ENCODE measurements at places on chromosomes 16 and 17. TPM values are rescaled to one million over a fixed set of nuclear protein-coding genes. Genes with fewer than 3 reads are reported as not detected.

GRCh38 chr17:77734371-77735080, 224.0 kb upstream of the TNRC6C start:
- peak; percentile 98 for DNase-seq

DNA sequence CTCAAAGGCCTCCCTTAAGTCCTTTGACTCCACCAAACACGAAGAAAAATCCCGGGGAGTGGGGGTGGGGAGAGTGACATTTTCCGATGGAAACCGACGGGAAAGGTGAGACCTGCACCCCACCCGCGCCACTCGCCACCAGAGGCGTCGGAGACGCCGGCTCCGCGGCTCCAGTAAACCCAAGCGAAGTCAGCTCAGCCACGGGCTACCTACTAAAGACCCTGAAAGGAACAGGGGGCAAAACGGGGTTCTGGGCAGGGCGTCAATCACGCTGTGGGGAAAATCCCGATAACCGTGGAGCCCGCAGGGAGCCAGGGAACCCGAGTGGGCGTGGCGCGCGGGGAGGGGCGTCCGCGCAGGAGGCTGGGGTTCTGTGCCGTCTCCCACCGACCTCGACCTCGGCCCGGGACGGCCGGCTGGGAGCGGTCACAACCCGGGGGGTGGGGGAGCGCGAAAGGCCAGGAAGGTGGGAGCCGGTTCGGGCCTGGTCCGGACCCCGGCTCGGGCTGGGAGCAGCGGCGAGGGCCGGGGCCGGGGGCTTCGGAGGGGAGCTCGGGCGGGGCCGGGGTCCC, 565 bp downstream of the WDR45B start:
- peak; percentile 20 for DNase-seq

- DNase-seq = peak; percentile 59
Measured at GRCh38 chr16:86432691-86433090, 77.6 kb upstream of the FOXF1 start.

DNA sequence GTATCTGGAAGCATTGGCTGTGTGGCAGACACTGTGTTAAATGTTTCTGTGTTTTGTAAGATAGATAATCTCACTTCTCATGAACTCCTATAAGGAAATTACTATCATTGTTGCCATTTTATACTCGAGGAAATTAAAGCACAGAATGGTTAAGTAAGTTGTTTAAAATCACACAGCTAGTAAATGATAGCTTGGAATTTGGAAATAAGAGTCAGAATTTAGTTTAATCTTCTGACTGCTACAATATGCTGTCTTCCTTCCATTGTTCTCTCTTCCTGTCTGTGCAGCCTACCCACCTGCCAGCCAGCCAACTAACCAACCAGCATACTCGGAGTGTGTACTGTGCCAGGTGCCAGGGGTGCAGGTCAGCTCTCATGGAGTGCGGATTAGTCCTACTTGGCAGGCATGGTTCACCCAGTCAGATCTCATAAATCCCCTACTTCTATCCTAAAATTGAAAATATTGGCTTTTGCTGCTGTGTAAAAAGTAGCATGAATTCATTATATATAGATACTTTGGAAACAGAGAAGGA, 79.9 kb upstream of the LGALS9 start:
- no peak for DNase-seq

GRCh38 chr16:46583036-46583435, 38.1 kb downstream of the SHCBP1 start:
- no peak for DNase-seq

GRCh38 chr17:39349246-39349645, 52.2 kb downstream of the FBXL20 start:
- no peak for DNase-seq

DNA sequence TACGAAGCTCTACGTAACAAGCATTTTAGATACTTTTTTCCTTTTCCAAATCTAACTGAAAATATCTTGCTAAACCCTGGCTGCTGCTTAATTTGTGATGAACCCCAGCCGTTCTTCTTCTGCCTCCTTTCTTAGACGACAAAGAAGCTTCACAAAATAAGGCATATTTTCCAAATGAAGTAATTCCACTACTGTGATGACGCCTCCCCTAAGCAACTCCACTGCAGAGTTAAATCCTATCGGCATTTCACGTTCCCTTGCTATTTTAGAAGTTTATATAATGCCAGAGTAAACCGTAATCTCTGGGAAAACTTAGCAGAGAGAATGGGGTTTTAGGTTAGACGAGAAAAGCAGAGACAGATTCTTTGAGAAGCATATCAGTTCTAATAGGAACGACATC, 683.1 kb upstream of the SALL1 start:
- DNase-seq = no peak

DNA sequence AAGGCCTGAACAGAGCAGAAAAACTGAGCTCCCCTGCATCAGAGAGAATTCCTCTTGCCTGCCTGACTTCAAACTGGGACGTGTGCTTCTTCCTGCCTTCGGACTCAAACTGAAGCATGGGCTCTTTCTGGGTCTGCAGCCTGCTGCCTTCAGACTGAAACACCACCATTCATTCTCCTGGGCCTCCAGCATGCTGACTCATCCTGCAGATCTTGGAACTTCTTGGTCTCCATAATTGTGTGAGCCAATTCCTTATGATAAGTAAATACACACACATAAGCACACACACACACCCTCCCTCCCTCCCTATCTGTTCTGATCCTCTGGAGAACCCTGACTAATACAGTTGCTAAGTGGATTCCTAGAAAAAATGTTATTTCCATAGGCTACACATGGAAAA, 874.3 kb upstream of the EEF2KMT start:
- DNase-seq = no peak

DNA sequence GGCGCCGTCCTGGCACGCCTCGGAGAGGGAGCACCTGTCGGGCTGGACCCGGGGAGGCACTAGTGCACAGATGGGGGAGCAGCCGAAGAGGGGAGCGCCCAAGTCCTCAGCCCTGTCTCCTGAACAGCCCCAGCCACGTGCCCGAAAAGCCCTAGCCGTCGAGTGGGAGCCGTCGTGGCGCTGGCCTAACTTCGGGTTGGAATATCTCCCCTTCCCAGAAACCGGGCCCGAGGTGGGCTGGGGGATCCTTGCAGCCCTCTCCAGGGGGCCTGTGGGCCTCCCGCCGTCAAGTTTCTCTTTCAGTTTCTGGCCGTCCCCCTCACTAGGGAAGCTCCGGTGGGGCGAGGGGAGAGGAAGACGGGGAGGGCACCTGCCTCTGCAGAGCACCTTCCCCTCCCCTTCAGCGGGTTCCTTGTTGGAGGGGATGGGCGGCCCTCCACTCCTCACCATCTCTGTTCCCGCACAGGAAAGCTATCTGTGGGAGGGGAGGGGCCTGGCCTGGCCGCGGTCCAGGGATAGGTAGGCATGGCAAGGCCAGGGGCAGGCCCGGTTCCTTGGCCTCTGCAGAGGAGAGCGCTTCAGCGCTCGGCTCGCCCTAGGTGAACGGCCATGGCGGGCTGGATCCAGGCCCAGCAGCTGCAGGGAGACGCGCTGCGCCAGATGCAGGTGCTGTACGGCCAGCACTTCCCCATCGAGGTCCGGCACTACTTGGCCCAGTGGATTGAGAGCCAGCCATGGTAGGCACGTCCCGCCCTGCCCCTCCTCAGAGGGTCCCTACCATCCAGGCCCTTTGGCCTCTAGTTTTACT, 709 bp downstream of the STAT5A start:
- DNase-seq = no peak

DNA sequence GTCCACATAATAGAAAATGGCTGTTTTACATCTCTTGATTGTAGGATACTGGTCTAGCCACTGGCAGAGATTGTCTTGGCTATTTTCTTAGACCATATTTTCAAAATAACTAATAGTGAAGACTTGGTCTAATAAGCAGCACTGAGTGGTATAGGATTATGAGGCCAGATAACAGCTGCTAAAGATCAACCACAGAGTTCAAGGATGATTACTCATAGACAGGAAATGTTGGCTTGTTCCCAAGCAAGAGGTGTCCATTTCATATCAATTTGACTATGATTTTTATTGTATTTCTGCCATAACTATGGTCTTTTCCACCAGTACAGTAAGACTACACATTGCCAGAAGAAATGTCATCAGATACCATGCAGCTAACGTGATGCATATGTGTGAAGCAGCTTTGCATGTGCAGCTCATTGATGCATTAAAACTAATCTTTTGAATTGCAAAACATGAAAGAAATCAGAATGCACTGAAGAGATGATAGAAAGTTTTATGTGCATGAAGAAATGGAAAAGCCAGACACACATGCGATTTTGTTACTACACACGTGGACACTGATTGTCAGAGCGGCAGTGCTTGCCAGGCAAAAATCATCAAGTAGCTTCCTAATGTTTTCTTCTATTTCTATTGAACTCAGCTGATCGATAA, 693.3 kb downstream of the CDH11 start:
- DNase-seq = peak; percentile 23

DNA sequence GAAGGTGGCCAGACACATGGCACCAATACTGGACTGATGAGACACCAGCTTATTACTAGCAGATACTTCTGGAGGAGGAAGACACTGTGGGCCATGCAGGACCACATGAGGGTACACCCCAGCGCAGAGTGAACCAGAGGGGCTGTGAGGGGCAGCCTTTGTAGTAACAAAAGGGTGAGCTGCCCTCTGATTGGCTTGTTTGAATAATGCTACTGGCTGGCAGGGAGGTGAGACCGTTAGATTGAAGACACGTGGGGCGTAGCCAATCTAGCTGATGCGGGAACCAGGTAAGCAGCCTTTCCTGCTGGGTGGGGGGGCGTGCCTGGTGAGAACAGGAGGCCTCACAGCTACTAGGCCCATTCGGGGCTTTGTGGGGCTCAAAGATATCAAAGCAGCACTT, 102.8 kb upstream of the SEC14L1 start:
- DNase-seq = no peak

GRCh38 chr16:80996688-80997138, 10.0 kb downstream of the CMC2 start:
- no peak for DNase-seq

DNA sequence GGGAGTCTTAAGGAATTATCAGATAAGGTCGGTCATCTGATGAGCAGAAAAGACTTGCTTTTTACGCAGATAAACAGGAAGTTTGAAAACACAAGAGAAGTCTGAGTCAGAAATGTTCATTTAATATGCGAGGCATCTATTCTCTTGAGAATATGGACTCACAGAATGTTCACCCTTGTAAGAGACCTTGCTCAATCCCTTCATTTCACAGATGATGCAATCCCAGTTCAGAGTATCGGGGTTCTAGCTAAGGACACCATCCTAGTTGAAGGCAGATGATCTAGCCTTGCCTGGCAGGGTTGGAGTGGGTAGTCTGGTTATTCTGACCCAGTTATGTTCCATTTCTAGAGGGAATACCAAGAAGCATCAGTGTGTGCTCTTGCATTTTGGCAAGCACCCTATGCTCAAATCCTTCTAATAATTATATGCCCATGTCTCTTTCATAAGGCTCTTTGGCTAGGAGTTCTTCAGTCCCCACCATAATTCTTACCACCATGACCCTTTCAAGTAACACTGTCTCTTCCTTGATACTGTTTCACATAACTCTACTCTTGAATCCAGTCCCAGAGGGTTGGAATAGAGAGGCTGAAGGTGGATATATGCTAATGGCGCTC, 42.5 kb downstream of the YPEL2 start:
- DNase-seq = peak; percentile 35

GRCh38 chr17:79732254-79732653, 1.5 kb downstream of the ENPP7 start:
- no peak for DNase-seq

GRCh38 chr16:88907768-88908167, 41.3 kb upstream of the PABPN1L start:
- DNase-seq = no peak

DNA sequence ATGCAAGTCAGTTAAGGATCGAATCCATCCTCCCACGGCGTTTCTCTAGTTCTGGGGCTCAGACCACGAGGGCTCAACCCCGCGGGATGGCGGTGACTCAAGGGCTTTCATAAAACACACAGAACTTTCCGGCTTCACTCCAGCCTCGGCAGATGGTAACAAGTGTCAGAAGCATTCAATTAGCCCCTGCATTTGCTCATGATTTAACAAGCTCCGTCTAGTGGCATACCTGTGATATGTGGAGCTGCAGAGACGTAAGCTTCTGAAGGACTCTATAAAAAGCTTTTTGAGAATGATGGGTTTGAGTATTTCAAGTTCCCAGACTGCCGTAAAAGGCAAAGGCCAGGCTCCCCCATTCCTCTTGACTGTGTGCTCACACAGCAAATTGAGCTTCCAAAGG, 91.3 kb upstream of the SEC14L1 start:
- peak; percentile 53 for DNase-seq

DNA sequence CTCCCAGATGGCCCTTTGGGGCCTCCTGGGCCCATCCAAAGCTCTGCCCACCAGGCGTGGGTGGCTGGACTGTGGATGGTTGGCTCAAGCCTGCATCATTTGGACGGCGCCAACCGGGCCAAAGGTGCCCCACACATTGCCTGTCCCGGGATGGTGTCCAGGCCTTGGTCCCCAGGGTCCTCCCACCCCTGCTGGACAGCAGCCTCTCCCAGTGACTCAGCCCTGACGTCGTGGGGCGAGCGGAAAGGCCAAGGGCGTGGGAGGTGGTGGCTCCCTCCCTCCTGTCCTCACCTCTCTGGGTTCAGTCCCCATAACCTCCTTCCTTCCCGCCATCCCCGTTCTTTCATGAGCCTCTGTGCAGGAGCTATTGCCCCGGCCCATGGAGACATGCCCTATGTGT, 42.1 kb upstream of the DLX4 start:
- no peak for DNase-seq

- DNase-seq = peak; percentile 82
Measured at GRCh38 chr16:27242868-27243590, 25.5 kb downstream of the NSMCE1 start.

DNA sequence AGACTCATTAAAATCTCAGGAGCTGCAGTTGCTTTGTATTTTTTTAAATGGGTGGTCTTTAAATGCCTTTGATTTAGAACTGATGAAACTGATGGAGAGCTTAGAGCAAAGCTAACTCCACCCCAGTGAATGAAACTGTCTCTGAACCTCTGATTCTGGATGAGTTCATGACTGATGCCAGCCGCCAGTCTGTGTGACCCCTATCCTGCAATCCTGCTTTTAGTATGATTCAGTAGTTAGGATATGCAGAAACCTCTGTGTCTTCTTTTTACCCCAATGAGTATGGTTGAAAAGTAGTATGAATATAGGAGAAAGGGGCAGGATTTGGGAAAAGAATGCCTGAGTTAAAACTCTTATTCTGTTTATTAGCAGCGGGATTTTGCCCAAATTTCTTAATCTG, 12.3 kb upstream of the SALL1 start:
- DNase-seq = no peak

CCL8 gene
- total RNA-seq = 0.95 TPM

PRAC1 gene
- not detected for total RNA-seq

SHPK gene
- total RNA-seq = 16.8 TPM

TSPAN10 gene
- 1.4 TPM for total RNA-seq

TBC1D26 gene
- total RNA-seq = 0.34 TPM

CA10 gene
- total RNA-seq = not detected

KRT16 gene
- 0.28 TPM for total RNA-seq

CACNG3 gene
- not detected for total RNA-seq

COASY gene
- total RNA-seq = 93.2 TPM

NPIPB6 gene
- 2.0 TPM for total RNA-seq
